ENCODE measurements at places on chromosomes 6 and 20. TPM values are rescaled to one million over a fixed set of nuclear protein-coding genes. Genes with fewer than 3 reads are reported as not detected.

The SMPDL3A gene
- total RNA-seq: 3.5 TPM

The LGSN gene
- not detected for total RNA-seq

The SRF gene
- 33.9 TPM for total RNA-seq

The WASF1 gene
- total RNA-seq: 13.0 TPM

The MACROD2 gene
- 0.51 TPM for total RNA-seq

The SNRPB gene
- total RNA-seq: 1,065 TPM

The XKR7 gene
- total RNA-seq: 0.17 TPM

The KCNB1 gene
- not detected for total RNA-seq

The CRISP2 gene
- 0.06 TPM for total RNA-seq

The GSTA4 gene
- 12.1 TPM for total RNA-seq

The LY6G6C gene
- not detected for total RNA-seq
